Glomerular endothelial cell (primary cell): ENCODE measurements at places on chromosomes 6 and 20. TPM values are rescaled to one million over a fixed set of nuclear protein-coding genes. Genes with fewer than 3 reads are reported as not detected.

Gene GPR63
- total RNA-seq, result 0.10 and 0.23 TPM in 2 replicates

Gene HTR1E
- total RNA-seq, result not detected in 2 replicates

Gene KIF3B
- 21.2 and 22.3 TPM in 2 replicates for total RNA-seq

Gene PSMB9
- total RNA-seq, result 53.8 and 55.1 TPM in 2 replicates

Gene CRISP3
- total RNA-seq, result not detected in 2 replicates

Gene GPX5
- not detected in 2 replicates for total RNA-seq

Gene TRIM31
- not detected in 2 replicates for total RNA-seq

Gene TINAG
- total RNA-seq, result 4.8 TPM in 1 of 2 replicates, not detected in the other

Gene PKIB
- 1.9 and 8.5 TPM in 2 replicates for total RNA-seq

Gene JPH2
- 0.58 and 1.5 TPM in 2 replicates for total RNA-seq

Gene TRIM10
- not detected in 2 replicates for total RNA-seq

Gene ADTRP
- total RNA-seq, result 1.5 and 2.9 TPM in 2 replicates

Gene ACTL10
- 1.4 and 4.0 TPM in 2 replicates for total RNA-seq

Gene OPN5
- total RNA-seq, result not detected in 2 replicates

Gene HTR1B
- total RNA-seq, result 0.58 and 3.4 TPM in 2 replicates

Gene TMEM170B
- total RNA-seq, result 2.5 and 2.7 TPM in 2 replicates

Gene KCNK16
- not detected in 2 replicates for total RNA-seq

Gene DAAM2
- 0.53 and 1.2 TPM in 2 replicates for total RNA-seq

Gene RIPK1
- total RNA-seq, result 24.0 and 32.7 TPM in 2 replicates

Gene AIF1
- total RNA-seq, result not detected in 2 replicates

Gene FNDC11
- 0.44 and 0.99 TPM in 2 replicates for total RNA-seq
